PC-3 (cell line): ENCODE measurements at places on chromosomes 1 and 21. TPM values are rescaled to one million over a fixed set of nuclear protein-coding genes. Genes with fewer than 3 reads are reported as not detected.

DNA sequence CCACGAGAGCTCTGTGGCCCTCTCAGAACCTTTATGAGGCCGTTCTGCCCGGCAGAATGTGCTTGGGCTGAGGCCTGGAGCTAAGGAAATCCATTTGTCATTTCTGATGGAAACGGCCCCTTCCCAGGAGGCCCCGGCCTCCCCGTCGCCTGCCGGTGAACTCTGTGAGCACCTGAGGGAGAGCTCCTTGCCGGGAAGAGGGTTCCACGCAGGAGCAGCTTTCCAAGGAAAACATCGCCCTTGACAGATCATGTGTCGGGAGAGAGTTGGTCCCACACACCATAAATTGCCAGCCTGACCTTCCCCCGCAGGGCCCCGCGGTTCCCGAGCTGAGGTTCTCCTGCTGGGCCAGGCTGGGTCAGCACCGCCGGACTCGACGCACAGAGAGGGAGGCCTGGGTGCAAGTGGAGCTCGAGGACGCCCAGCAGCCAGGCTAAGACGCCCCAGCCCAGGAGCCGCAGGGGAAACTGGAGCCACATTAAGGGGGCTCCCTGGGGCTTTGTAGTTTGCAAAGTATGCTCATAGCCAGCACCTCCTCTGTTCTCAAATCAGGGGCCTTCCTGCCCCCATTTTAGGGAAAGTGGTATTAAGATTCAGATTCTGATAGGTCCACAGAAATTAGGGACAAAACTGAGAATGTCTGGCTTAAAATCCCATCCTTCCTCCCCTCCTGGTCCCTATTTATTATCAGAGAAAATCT lies 239.5 kb downstream of the FOXD2 start:
- DNase-seq, result no peak

DNA sequence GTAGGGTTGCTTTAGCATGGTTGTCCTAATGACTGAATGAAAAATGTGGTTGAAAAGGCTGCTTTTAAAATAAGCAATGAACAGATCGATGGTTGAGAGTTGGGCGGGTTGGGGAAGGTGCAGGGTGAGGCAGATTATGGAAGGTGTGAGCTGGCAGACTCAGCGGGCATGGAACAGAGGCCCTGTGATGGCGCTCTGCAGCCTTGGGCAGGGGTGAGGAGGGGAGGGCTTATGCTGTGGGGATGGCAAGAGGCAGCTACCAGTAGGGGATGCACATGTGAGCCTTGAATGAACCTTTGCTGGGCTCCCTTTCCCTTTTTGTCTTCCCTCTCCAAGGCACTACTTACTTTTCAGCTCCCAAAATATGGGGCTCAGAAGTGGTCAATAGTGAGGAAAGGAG lies 30.9 kb downstream of the ATP1B1 start:
- no peak for DNase-seq

GRCh38 chr1:168098534-168099320 lies 38.0 kb downstream of the GPR161 start:
- no peak for DNase-seq

GRCh38 chr1:7680207-7680954 lies 90.7 kb upstream of the VAMP3 start:
- DNase-seq, result no peak

GRCh38 chr21:39232861-39233291 lies 49.6 kb upstream of the PSMG1 start:
- no peak for DNase-seq

DNA sequence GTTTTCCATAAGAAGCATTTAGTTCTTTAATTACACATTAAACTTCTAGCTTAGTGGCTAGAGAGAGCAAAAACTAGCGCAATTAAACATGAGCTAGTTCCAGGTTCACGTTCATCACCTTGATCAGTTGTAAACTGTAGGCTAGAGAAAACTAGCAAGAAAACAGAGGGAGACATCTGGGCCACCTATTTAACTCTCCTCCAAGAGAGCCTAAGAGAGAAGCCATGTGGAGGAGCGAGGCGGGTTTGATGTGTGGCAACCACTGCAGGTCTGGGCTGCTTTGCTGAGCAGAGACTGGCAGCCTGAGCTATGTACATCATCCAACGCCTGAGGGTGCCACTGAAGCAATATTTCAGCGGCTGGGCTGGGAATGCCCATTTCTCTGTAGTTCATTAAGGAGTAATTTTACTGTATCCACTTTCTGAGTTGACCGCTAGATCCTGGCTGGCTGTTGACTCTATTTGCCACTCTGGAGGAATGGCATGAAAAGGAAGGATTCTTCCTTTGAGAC lies 252.9 kb downstream of the DYRK1A start:
- DNase-seq, result no peak

GRCh38 chr1:16905110-16905867 lies 9.5 kb downstream of the RNU1-2 start:
- peak; percentile 77 for DNase-seq

- DNase-seq, result no peak
Measured at GRCh38 chr1:115233598-115233997, 104.5 kb downstream of the NGF start.

DNA sequence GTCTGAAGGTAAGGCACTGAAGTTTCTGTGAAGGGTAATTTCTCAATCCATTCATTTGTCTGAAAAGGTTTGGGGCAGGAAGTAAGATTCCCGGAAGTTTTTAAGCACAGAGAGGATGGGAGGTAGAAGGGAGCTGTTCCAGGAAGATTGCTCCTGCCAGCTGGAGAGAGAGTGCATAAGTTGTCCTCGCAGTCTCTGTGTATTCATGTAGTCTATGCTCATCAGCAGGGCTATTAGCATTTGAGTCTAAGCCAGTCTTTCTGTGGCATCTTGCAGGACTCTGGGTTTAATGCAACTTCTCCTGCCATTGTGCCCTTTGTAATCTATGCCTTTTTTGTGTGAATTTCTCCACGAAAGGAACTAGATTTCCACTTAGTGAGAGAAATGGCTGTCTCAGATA lies 140.8 kb upstream of the FGGY start:
- no peak for DNase-seq

DNA sequence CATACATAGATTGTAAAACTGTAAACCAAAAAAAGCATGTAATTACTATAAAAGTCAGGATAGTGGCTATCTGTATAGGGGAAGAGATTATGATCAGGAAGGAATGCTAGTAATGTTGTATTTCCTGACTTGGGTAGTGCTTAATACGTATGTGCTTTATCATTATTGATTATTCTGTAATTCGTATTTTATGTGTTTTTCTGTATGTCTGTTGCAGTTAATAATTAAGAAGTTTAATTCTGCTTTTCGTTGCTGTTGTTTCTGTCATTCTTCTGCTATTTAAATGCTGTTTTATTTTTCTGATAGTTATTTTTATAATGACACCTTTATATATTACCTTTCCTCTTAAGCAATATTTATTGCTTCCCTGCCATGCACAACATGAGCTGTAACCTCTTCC lies 29.3 kb upstream of the TRIM33 start:
- DNase-seq, result peak; percentile 35

- no peak for DNase-seq
Measured at GRCh38 chr21:44450402-44450801, 4.9 kb upstream of the LRRC3 start.

DNA sequence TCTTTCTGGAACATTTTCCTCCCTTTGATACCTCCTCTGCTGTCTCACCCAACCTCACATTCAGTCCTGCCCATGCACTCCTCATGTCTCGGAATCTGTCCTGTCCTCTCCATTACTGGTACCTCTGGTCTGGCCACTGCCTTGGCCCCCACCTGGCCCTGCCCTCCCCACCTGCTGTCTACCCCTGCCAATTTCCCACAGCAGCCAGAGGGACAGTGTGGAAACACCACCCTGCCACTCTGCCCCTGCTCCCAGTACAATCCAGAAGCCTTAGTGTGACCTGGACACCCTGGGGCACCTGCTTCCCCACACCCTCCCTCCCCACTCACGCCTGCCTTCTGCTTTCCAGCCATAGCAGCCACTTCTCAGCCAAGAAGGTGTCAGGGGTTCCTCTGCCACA lies 534.4 kb downstream of the MATN1 start:
- no peak for DNase-seq

GRCh38 chr1:186967656-186968394 lies 139.1 kb downstream of the PLA2G4A start:
- DNase-seq, result peak; percentile 61

- no peak for DNase-seq
Measured at GRCh38 chr1:197951089-197951488, 33.9 kb downstream of the LHX9 start.

- no peak for DNase-seq
Measured at GRCh38 chr21:39353295-39353694, 4.4 kb upstream of the HMGN1 start.

DNA sequence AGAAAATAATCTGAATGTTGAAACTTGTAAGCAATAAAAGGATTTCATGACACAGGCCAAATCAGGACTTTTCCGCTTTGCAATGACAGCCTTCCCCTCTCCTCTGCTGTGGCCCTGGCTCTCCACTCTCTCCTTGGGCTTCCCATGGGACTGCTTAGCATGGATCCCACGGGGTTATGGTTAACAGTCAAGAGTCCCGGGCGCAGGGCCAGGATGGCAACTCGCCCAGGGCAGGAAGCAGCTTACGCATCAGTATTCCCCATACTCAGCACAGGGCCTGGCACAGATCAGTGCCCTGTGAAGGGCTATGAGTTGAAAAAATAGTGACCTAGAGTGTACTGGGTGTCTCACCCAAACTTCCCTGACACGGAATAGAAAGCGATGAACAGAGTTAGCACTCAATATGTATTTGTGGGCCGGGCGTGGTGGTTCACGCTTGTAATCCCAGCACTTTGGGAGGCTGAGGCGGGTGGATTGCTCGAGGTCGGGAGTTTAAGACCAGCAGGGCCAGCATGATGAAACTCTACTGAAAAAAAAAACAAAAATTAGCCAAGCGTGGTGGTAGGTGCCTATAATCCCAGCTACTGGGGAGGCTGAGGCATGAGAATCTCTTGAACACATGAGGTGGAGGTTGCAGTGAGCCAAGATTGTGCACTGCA lies 29.1 kb upstream of the GRHL3 start:
- peak; percentile 95 for DNase-seq

DNA sequence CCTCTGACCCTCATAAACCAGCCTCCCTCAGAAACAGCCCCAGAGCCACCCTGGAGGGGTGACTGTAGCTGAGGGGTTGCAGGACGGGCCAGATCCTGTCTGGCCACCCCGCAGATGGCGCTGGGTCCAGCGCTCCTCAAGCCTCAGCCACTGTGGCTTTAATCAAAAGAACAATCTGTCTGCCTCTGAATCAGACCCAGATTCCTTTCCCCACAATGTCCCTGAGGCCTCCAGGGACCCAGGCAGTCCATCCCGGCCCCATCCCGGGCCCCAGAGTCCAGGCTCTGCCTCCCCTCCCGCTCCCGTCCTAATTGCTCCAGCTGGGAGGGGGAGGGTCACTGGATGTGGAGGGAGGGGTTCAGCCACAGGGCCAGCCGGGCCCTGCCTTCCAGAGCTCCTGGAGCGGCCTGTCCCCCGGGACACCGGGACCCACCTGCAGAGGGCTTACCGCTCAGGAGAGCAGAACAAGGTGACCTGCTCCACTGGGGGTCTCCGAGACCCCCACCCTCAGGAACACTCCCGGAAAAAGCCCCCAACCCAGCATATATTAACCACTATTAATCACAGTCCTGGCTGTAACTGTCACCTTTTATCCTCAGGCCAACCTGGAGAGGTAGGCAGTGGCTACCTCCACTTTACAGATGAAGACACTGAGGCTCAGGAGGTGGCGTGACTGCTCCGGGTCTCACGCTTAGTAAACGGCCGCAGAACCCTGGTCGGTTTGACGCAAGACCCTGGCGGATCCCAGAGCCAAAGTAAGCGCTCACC lies 836 bp upstream of the FBLIM1 start:
- DNase-seq, result peak; percentile 34

DNA sequence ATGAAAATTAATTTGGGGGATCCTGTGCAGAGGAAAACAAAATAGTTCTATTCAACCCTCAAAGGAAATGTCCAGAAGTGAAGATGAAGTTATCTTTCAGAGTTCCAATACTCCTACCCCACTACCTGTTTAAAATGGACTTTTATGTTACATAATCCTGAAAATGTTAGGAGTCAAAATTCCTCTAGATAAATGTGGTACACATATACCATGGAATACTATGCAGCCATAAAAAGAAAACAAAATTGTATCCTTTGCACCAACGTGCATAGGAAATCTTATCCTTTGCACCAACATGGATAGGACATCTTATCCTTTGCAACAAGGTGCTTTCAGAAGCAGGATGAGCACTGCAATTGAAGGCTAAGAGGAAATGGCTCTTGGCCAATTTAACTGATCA lies 245.2 kb downstream of the LTN1 start:
- DNase-seq, result no peak

DNA sequence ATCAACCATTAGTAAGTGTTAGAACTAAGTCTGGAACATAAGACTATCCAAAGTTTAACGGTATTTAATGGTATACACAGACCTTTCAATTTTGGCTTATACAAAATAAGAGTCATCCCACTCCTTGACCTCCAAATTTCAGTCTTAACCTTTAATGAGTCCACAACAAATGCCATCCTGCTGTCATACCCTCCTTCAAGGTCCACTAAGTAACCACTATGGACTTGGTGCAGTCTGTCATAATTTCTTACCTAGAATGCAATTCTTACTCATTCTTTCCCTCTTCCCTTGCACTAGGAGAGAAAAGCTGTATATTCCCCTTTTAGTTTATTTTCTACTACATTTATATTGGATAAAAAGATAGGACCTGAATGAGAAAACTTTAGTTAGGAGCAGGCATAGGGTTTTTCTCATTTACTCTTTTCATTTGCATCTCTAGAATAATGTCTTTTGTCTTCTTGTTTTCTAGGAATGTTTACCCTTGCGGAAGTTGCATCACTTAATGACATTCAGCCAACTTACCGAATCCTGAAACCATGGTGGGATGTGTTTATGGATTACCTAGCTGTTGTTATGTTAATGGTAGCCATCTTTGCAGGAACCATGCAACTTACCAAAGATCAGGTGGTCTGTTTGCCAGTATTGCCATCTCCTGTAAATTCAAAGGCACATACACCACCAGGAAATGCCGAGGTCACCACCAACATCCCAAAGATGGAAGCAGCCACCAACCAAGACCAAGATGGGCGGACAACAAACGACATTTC lies 62.1 kb upstream of the ZNF326 start:
- no peak for DNase-seq

GRCh38 chr1:215665215-215665614 lies 98.1 kb downstream of the KCTD3 start:
- no peak for DNase-seq

DNA sequence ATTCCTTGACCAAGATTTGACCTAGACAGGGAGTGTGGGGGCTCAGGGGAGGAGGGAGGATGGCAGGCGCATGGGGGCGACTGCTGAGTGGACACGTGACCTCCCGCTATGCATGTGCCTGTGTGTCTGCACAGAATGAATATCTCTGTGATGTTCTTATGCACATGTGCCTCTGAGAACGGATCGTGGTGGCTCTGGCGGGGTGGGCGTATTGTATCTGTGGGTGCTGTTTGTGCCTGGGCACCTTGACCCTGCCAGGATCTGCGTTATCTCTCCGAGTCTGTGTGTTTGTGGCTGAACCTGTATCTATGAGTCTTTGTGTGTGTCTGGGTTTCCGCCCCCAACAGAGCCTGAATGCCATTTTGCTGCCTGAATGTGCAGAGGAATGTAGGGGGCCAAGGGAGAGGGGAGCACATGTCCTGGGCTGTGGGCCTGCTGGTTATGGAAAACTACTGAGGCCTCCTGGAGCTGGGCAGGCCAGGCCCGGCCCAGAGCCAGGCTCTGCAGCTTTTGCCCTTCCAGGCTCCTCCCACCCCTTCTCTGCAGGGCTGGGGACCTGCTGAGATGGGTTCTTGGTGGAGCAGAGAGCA lies 102.5 kb downstream of the EBNA1BP2 start:
- no peak for DNase-seq

Gene ELOA
- 50.7 and 50.9 TPM in 2 replicates for total RNA-seq

Gene TNFSF4
- 0.17 and 0.18 TPM in 2 replicates for total RNA-seq

Gene VSIG8
- 0.29 and 0.47 TPM in 2 replicates for total RNA-seq

Gene TMPRSS15
- total RNA-seq, result 0.12 TPM in 1 of 2 replicates, not detected in the other

Gene TINAGL1
- 176 and 217 TPM in 2 replicates for total RNA-seq

Gene MRPL37
- total RNA-seq, result 191 and 211 TPM in 2 replicates

Gene AMPD2
- total RNA-seq, result 75.3 and 128 TPM in 2 replicates

Gene LIPI
- not detected in 2 replicates for total RNA-seq

Gene GADD45A
- total RNA-seq, result 129 and 153 TPM in 2 replicates
